ENCODE measurements at places on chromosomes 2 and 18. TPM values are rescaled to one million over a fixed set of nuclear protein-coding genes. Genes with fewer than 3 reads are reported as not detected.

The DSC3 gene
- 0.43 TPM for total RNA-seq

The ALKAL2 gene
- not detected for total RNA-seq

The C2orf76 gene
- 9.3 TPM for total RNA-seq

The STEAP3 gene
- total RNA-seq: 14.5 TPM

The IL1R2 gene
- total RNA-seq: 0.32 TPM

The EFEMP1 gene
- total RNA-seq: 65.1 TPM

- DNase-seq: no peak
These were observed 155.8 kb downstream of the COL6A3 start for GRCh38 chr2:237258116-237258515.

DNA sequence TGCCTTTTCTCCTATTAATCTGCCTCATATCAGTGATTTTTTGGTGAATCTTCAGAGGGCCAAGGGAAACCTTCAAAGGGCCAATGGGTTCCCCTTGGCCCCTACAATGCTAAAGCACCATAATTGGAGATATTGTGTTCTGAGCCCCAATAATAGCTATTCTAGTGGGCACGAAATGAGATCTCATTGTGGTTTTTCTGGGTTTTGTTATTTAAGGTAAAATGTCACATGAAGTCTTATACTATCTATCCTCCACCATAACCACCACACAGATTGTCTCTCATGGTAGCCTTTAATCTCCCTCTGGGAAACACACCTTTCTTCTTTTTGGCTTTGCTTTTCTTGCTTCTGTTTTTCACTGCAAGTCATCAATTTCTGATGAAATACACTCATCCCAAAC is 152.8 kb downstream of the B3GNT2 start:
- DNase-seq: no peak

GRCh38 chr18:63298400-63299365 is 20.9 kb downstream of the BCL2 start:
- no peak for DNase-seq

DNA sequence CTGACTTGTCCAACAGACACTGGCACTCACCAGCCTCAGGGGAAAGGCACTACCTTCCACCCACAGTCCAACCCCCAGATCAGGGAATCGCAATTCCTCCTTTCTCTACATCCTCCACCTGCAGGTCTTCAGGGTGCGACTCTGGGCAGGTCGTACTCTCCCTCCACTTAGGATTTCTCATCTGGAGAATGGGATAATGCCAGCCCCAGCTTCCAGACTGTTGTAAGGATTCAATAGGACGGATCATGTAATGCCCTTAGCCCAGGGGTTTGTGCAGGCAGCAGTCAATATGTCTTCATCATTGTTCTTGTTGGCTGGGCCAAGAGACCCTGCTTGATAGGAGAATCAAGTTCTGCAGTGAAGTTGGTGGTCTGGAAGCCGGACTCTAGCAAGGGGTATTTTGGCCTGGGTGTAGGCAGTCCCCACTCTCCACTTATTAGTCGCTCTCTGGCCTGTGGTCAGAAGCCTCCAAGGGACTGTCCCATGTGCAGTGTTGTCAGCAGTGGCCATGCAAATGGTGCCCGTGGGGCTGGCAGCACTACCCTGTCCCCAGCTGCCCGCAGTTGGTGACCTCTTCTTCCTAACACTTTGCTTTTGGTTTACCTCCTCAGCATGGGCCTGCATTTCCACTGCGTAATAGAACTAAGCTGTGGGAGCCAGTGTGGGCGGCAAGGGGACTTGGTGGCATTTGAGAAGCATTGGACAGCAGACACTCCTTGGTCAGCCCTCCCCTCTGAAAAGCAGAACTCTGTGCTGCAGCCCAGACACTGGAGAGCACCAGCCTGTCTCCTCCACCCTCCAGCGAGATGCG is 172.4 kb upstream of the HS6ST1 start:
- no peak for DNase-seq

GRCh38 chr2:96491860-96492497 is 13.2 kb downstream of the NEURL3 start:
- DNase-seq: no peak

DNA sequence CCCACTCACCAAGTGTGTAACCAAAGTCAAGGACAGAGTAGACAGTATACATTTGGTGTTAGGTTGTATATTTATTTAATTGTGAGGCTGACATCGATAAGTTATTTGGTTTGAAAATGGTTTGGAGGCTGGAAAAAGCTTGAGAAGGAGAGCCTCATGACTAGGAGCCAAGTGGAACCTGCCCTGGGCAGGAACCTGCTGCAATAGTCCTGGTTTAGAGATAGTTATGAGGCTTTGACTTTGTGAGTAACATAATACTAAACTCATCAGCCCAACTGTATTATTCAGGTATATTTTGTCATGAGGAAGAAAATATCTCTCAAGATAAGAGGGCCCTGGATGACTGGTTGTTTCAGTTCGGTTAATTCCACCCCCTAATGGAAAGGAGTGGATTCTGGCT is 234.3 kb upstream of the CYRIA start:
- DNase-seq: no peak

- DNase-seq: no peak
These were observed 1247.2 kb upstream of the PIK3C3 start for GRCh38 chr18:40707797-40708196.

DNA sequence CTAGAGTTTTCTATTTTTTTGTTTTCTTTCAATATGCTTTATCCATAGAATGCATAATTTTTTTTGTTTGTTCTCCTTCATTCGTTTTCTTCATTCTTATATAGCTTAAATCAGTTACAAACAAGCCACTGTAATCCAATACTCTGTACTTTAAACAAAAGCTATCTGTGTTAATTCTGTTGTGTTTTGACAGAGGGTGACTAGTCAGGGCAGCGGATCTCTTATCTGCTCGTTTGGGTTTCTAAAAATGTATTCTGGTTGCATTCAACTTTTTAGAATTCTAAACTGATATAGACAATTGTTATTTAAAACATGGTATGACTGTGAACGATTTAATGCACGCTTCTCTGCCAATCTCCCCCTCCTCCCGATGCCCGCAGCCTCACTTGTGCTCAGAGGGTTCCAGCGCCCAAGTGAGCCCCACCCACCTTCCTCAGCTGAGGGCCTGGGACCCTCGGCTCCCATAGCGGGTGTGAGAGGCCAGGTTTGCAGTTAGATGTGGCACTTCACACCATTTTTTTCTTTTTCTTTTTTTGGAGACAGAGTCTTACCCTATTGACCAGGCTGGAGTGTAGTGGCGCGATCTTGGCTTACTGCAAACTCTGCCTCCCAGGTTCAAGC is 44.1 kb downstream of the NCK2 start:
- DNase-seq: no peak

All from fibroblast of villous mesenchyme (primary cell).